ENCODE measurements at places on chromosomes 6 and 20. TPM values are rescaled to one million over a fixed set of nuclear protein-coding genes. Genes with fewer than 3 reads are reported as not detected.

TAGAP gene
- total RNA-seq = 1.4 TPM

STMND1 gene
- total RNA-seq = not detected

ADAM33 gene
- 42.6 TPM for total RNA-seq

BFSP1 gene
- 676 TPM for total RNA-seq

SPATS1 gene
- not detected for total RNA-seq

COX4I2 gene
- total RNA-seq = 3.2 TPM

MYT1 gene
- 37.3 TPM for total RNA-seq

BPIFB1 gene
- not detected for total RNA-seq

HLA-DQB1 gene
- 0.27 TPM for total RNA-seq

C2 gene
- total RNA-seq = 6.2 TPM

TPD52L2 gene
- total RNA-seq = 69.2 TPM

PPP1R16B gene
- total RNA-seq = 7.5 TPM

CD109 gene
- 17.0 TPM for total RNA-seq
